ENCODE measurements at places on chromosomes 12 and 14.

DNA sequence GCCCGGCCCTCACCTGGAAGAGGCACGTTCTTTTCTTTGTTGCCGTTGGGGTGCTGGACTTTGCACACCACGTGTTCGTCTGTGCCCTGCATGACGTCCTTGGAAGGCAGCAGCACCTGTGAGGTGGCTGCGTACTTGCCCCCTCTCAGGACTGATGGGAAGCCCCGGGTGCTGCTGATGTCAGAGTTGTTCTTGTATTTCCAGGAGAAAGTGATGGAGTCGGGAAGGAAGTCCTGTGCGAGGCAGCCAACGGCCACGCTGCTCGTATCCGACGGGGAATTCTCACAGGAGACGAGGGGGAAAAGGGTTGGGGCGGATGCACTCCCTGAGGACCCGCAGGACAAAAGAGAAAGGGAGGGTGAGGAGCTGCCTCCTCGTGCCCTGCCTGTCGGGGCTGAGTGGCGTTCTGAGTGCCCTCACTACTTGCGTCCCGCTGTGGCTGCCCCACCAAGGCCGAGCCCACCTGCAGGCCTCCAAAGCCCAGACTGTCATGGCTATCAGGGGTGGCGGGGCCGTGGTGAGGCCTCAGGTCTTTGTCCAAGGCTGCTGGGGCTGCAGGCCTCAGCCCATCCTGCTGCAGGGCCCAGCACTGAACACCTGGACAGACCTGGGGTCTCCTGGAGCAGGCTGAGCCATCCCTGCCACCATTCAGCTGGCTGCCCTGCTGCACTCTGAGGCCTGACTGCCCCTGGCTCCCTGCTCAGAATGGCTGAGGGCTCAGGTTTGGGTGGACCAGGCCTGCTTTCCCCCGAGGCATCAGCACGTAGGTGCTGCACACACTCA, 329.7 kb downstream of the TMEM121 start:
- no peak for DNase-seq

- no peak for DNase-seq
These were observed 9.1 kb downstream of the TEDC1 start for GRCh38 chr14:105500036-105500725.

DNA sequence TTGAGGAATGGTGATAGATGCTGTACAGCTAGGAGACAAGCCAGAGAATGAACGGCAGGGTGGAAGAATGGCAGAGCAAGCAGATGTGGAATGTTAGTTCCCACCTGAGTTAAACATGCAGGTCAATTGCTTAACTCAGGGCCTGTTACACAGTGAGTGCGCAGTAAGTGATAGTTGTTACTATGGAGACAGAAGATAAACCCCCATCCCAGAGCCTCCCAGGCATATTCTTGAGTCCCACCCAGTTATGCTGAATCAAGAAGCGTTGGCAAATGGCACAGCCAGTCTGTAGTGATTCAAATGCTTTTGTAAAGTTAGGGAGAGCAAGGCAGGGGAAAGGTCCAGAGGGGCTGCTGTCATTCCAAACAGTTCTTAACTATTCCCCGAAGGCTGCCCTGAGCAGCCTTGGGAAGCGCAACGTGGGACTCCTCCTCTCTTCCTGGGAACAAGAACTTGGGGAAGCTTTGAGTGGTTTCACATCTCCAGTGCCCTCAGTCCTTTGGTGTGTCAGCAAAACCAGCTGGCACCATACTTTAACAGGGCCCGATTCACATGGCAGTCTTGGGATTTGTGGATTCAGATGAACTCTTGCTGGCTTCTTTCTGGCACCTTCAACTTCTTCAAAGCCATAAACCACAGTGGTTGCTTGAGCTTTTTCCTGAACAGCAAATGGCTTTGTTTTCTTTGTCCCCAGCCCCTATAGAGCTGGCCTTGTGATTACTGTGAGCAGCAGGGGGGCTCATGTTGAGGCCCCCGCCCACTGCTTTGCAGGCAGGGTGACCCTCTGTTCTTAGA, 66.4 kb downstream of the PPM1A start:
- no peak for DNase-seq

GRCh38 chr14:52310541-52310940, 3.6 kb upstream of the PTGER2 start:
- DNase-seq, result no peak

DNA sequence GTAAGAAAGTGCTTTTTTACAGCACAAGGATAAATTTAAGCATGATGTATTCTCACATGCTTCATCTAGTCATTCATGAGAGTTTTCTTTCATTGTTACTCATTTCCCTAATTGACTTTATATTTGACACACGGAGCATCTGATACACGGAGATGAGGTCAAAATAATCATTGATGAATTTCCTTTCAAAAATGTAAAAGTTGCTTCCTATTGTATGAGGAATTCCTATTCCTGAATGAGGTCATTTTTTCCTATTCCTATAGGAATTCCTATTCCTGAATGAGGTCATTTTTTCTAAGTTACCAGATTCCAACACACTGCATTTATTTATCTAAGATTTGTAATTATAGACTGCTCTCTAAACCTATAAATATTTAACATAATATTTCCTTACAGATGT, 316.7 kb upstream of the KITLG start:
- DNase-seq, result no peak

Data from neural crest cell (in vitro differentiated cells).